ENCODE measurements at places on chromosomes 3 and 15.

DNA sequence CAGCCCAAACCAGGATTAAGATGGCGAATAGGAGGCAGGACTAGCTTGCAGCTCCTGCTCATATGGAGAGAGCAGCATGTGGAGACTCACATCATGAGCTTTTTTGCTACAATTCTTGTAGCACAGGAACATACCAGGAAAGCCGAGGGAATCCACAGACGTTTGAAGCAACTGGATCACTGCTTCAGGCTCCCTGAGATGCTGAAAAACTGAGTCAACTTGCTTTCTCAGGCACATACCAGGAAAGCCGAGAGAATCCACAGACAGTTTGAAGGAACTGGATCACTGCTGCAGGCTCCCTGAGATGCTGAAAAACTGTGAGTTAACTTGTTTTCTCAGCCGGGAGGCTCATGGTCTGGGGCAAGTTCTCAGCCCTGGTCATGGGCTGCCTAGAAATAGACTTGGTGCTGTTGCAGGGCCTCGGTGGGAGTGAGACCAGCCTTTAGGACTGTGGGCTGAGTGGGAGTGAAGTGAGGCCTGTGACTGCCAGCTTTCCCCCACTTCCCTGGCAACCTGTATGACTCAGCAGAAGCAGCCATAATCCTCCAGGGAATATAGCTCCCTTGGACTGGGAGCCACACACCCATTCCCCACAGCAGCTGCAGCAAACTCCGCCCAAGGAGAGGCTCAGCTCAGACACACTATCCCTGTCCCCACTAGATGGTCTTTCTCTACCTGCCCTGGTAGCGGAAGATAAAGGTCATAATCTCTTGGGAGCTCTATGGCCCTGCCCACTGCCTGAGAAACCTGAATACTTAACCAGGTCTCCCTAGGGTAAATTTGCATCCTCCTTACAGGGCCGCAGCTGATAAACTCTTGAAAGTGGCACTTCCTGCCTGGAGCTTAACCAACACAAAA, 51.9 kb upstream of the PFN2 start:
- DNase-seq: peak; percentile 16

- DNase-seq: no peak
Measured at GRCh38 chr15:68508485-68509189, 70.2 kb upstream of the CORO2B start.

DNA sequence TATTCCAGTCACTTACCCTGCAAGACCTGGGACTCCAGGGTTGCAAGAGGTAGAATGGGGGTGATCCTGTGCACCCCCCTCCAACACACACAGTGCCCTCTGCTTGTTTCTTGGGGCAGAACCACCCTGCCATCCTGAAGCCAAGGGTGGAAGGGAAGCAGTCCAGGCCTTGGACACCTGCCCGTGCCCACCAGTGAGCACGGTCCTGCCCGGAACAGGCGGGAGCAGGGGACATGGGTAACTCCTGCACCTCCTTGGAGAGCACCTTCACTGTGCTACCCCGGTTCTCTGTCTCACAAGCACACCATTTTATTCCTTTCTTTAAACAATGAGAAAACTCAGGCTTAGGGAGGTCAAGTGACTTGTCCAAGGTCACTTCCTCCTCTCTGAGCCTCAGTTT, 57.0 kb downstream of the SLC6A6 start:
- no peak for DNase-seq

- no peak for DNase-seq
Measured at GRCh38 chr15:25089577-25089976, 134.8 kb downstream of the SNRPN start.

DNA sequence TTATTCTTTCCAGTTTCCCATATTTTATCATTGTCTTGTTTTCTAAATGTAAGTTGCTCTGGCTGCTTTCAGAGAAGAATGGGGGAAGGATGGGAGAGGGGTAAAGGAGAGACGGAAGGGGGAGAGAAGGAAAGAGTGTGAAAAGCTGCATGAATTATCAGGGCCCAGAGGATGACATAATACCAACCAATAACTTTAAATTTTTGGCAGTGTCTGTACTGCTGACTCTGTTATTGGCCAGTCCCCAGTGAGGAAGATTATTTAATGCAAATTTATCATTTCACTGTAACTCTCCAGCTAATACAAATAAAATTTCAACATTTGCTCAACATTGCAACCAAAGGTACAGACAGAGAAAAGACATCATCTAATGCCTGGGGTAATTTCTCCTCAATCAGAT, 551.7 kb upstream of the CFAP20DC start:
- DNase-seq: no peak

- no peak for DNase-seq
Measured at GRCh38 chr3:70386043-70386442, 73.6 kb upstream of the MDFIC2 start.

DNA sequence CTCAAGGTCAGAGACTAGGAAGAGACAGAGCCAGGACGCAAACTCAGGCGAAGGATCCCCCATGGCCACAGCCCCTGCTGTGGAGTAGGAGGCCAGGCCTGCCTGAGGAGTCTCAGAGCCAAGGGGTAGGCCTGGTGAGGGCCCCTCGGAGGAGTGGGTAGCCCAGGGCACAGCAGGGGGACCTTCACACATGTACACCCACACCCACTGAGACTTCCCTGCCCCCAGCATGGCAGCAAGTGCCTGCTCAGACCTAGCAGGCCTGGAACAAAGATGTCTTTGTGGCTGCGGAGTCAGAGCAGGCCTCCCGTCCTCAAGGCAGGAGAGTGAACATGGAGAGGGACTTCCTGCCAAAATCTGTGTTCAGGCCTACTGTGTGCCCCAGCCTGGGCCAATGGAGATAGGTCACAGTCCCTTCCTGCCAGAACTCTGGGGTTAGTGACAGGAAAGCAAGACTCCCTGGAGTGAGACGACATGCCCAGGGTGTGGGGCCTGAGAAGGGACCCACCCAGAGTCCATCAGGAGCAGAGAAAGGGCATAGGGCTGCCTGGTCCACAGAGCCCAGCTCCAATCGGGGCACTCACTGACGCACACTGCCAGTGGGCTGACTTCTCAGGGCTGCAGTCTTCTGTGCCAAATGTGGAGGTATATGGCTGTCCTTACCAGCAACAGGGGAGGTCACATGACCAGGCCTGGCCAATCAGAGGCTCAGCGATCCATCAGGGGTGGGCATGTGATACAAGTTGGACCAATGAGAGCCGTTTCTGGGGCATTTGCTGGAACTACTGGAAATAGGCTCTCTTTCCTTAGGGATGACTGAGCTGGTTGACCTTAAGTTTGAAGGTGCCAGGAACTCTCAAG, 2.3 kb downstream of the GRIP2 start:
- DNase-seq: no peak

GRCh38 chr3:178562947-178563232, 26.7 kb downstream of the KCNMB2 start:
- peak; percentile 34 for DNase-seq

- peak; percentile 32 for DNase-seq
Measured at GRCh38 chr3:112779558-112780480, 66.8 kb downstream of the CD200R1L start.

- DNase-seq: peak; percentile 51
Measured at GRCh38 chr3:126472277-126473006, 3.2 kb downstream of the ZXDC start.

GRCh38 chr3:115518100-115518852, 105.0 kb upstream of the GAP43 start:
- DNase-seq: peak; percentile 41

DNA sequence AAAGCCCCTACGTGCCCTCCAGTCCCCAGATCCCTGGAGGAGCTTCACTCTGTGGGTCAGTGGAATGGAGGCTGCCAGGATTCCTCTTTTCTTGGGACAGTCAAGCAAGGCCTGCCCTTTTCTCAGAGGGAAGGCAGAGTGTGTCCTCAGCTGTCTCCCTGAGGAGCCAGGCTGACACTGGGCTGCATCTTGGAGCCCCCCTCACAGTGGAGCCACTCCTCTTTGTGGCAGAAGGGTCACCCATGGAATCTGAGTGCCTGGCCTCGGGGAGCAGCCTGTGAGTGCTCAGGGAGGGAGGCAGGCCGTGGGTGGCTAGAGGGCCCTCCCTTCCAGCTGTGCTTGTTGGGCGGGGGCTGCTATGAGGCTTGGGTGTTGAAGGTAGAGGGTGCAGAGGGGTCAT, 41.2 kb downstream of the BOC start:
- no peak for DNase-seq

DNA sequence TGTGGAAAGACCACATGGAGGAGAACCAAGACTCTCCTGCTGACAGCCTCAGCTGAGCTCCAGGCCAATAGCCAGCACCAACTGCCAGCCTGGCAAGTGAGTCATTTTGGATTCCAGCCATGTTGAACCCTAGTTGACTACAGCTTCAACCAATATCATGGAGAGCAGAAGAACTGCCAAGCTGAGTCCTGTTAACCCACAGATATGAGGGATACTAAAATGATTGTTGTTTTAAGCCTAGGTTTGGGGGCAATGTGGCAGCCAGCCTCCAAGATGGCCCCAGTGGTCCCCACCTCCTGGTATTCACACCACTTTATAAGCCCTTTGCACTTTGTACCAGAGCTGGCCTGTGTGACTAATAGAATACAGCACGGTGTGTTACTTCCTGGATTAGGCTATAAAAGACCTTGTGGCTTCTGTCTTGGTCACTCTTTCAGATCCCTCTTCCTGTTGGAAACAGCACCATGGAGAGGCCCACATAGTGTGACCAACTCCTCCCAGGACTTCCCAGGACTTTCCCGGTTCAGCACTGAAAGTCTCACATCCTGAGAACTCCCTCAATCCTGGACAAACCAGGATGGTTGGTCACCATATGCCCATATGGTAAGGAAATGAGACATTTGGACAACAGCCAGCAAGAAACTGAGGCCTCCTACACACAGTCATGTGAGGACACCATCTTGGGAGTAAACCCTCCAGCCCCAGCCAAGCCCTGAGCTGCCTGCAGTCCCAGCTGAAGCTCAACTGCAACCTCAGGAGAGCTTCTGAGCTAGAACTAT, 32.4 kb upstream of the CDV3 start:
- DNase-seq: no peak

GRCh38 chr15:98120561-98120960, 160.1 kb downstream of the ARRDC4 start:
- no peak for DNase-seq

- no peak for DNase-seq
Measured at GRCh38 chr15:74631408-74631807, 15.8 kb downstream of the CLK3 start.

DNA sequence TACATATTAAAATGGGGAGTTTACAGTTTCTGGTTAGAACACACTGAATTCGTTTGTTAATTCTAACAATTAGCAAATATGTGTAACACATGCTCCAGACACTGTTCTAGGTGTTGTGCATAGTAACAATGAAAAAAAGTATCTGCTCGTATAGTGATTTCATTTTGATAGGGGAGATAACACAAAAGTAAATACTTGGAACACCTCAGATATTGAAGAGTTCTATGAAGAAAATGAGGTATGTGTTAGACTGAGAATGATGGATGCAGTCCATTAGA, 6.8 kb upstream of the TMF1 start:
- no peak for DNase-seq

GRCh38 chr3:66164155-66164554, 56.6 kb upstream of the SLC25A26 start:
- no peak for DNase-seq

GRCh38 chr3:76547674-76548073, 492.2 kb upstream of the ROBO2 start:
- no peak for DNase-seq

- DNase-seq: peak; percentile 79
Measured at GRCh38 chr3:132730891-132731580, 8.8 kb upstream of the NPHP3 start.

DNA sequence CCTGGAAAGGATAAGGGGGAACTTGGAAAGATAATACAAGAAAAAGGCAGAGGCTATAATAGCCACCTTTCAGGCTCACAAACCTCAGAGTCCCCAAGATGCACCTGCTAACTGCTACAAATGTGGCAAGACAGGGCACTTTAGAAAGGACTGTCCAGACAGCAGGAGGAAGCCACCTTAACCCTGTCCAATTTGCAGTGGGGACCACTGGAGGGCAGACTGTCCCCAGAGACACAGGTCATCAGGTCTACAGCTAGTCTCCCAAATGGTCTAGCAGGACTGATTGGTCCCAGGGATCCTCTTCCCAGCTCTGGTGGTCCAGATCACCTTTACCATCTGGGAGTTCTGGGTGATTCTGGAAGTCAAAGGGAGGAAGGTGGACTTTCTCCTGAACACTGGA, 882.5 kb upstream of the GBE1 start:
- DNase-seq: no peak

GRCh38 chr3:88346643-88347042, 196.9 kb downstream of the C3orf38 start:
- DNase-seq: no peak

GRCh38 chr3:150242220-150242936, 165.7 kb upstream of the TSC22D2 start:
- DNase-seq: peak; percentile 67

DNA sequence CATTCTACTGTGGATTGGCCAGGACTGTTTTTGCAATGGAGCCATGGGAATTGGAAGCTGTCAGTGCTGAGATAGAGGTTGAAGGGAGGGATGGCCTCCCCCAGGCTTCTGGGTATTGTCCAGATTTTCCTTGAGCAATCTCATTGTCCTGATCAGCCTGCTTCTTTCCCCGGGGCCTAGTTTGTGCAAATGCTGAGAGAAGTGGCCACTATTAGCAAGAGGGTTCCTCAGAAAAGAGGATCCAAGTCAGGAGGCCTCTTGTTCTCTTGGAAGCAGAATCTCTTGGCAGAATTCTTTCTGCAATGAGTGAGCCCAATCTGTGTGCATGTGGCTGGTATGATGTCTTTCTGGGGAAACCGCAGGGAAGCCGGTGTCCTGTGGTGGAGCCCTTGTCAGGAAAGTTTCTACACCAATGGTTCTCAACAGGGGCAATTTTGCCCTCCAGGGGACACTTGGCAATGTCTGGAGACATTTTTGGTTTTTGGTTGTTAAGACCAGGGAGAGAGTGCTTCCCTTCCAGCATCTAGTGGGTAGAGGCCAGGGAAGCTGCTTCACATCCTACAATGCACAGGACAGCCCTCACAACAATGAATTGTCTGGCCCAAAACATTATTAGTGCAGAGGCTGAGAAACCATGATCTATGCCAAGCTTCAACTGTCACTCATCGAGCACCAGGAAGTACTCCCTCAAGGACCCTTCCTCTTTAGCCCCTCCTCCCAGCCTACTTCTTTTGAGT, 2.0 kb downstream of the LIPC start:
- no peak for DNase-seq

DNA sequence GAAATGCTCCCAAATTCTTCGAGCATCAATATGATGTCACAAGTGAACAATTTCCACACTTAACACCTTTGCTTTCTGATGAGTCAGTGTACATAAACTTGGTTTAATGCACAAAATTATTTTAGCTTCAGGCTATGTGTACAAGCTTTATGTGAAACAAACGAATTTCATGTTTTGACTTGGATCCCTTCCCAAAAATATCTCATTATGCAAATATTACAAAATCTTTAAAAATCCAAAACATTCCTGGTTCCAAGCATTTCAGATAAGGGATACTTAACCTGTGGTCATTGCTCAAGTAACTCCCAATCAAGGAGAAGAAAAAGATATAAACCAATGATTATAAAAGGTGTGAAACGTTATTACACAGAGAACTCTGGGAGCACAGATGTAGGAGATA, 25.2 kb downstream of the RAB5A start:
- DNase-seq: peak; percentile 56

All from adipocyte (in vitro differentiated cells).